ENCODE measurements at places on chromosomes 6 and 20.

DNA sequence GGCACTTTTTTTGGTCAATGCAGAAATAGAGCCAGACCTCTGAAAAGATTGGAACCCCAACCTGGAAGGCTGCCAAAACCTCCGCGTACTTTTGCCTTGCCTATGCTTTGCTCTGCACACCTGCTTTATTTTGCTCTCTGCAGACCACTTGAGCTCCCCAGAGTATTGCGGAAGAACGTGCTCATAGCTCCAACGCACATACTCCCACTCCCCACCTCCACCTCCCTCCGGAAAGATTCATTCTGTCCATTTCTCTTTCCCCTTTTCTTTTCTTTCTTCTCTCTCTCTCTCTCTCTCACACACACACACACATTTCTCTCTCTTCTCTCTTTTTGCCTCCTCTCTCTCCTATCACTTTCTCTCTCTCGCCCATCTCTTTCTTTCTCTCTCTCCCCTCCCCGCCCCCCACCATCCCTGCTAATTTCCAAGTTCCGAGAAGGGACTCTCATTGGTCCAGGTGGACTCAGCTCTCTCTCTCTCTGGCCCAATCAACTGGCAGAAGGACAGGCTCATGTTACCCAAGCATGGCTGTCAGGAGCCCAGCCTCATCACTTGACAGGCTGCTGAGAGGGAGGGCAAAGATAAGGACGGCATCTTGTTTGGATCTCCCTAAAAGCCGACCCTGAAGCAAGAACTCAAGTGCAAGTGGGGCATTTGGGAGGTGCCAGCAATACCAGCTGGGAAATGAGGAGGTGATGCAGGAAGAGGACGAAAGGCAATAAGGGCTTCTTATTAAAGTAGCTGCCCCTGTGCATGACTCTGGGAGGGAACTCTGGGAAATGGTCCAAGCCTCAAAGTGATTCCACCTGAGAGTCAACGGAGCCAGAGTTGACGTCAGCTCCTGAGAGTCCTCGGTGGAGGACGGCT lies 246.1 kb downstream of the LY86 start:
- no peak for DNase-seq

DNA sequence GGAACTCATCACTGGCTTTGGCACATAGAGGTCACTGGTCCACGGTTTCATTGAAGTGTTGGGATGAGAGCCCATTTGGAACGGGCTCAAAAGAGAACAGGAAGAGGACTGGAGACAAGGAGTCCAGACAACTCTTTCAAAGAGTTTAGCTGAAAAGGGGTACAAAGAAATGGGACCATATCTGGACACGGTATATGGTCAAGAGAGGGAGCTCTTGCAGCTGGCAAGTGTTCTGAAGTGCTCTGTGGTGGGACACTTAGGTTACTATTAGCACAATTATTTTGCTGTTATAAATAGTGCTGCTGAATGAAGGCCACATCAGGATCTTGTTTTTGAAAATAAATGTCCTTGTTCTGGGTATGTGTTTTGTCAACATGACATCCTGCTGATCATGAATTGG lies 4.6 kb downstream of the SGK2 start:
- no peak for DNase-seq

GRCh38 chr20:56995635-56996075 lies 270.8 kb downstream of the BMP7 start:
- no peak for DNase-seq

GRCh38 chr6:93350774-93351173 lies 68.6 kb downstream of the EPHA7 start:
- no peak for DNase-seq

GRCh38 chr6:160004419-160005175 lies 35.7 kb downstream of the IGF2R start:
- no peak for DNase-seq

DNA sequence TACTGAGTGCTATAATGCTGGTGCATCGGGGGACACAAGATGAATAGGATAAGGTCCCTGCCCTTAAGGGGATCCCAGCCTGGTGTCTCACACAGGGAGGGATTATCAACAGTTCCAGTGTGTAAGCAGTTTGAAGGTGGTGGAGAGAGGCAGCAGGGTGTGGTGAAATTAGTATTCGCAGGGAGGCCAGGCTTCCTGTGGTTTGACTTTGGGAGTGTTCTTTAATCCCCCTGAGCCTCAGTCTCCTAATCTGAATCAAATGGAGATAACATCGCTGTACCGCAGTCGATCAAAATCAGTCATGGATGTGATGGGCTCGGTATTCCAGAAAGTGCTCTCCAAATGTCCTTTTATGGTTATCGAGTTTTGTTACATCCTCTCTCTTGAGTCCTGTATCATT lies 288.1 kb upstream of the SUPT3H start:
- DNase-seq, result no peak

DNA sequence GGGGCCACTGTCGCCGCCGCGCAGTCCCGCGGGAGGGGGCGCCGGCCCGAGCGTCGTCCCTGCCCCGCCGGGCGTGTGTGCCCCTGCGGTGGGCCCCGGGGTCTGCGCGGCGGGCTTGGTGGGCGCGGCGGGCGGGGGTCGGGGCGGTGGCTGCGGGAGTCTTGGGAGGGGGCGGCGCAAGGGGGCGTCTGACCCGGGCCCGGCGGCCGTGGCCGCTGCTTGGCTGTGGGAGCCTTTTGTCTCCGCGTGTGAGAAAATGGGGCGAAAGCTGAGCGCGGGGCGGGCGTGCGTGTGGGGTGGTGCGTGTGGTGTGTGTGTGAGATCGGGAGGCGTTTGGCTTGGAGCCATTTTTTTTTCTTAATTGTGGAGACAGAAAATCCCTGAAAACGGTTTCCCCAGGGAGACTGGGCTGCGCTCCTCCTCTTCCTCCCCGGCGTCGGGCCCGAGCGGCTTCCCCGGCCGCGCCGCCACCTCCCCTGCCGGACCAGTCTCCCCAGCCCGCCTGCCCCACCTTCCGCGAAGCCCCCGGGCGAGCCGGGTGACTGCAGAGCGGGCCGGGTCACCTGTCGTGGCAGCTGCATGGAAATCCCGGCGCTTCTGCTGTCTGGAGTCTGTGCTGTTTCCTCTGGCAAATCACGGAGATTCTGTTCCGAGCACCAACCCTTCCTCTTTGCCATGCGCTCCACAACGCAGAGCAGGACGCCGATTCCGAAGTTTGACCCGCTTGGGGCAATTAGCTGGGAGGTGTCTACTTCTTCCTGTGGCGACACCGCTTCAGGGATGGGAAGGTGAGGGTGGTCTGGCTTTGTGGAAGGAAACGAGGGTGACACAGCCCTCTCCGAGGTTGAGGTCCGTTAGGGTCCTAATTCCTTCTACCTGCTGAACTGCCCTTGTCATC lies 64.4 kb downstream of the GTF2H5 start:
- DNase-seq, result no peak

DNA sequence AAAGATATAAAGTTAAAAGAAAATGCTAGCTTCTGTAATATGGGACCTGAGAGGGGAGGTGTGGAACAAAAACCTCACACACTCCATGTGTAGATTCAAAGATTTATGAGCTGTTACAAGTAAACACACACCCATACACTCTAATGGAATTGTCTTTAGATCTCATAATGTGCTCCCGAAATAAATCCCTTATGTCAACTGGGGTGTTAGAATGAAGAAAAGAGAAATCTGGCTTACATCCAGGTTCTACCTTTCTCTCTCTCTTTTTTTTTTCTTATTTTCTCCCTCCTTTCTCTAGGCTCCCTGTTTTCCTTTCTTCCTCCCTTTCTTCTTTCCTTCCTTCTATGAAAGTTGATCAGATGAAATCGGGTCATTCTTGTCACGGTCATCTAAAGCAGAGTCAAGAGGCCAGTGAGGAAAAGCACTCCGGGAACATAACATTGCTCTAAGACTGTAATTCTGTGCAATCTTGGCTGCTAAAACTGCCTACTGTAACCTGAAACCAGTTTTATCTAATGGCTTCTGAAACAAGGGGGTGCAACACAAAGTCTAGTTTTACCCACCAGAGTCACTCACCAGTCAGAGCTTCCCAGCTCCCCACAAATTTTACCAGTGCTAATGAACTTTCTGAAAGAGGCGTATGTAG lies 68.3 kb upstream of the BTBD3 start:
- no peak for DNase-seq

GRCh38 chr20:38789503-38790199 lies 15.8 kb upstream of the PPP1R16B start:
- DNase-seq, result no peak

- DNase-seq, result no peak
Measured at GRCh38 chr6:96157018-96157565, 141.3 kb downstream of the FUT9 start.

DNA sequence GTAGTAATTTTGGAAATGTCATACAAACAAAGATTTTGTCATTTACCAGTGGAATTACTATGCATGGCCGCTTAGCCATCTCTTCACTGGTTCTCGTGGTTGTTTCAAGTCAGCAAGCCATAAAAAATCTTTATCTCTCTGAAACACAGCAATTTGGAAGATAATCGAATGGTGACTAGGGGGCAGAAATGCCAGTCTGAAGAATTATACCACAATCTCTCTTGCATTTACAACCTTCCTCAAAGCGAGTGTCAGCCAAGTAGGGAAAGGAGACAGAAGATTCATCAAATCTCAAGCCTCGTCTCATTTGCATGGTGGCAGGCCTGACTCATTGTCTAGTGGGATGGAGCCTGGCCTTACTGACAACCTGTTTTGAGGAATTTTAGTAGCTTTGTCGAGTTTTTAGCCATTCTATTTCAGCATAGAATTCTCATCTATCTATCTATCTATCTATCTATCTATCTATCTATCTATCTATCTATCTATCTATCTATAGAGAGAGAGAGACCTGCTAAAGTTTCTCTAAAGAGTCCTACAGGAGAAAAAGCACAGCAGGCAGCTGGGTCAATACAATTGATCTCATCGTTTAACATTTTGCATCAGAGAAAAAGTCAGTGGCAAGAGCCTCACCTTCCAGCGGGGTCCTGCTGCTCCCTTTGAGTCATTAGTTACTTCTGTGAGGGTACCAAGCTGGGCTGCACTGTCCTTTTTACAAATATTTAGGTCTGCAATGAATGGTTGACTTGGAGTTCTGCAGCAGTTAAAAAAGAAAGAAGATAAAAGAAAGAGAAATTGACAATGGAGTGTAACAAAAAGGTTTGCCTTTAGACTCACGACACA lies 572.8 kb downstream of the TFAP2A start:
- no peak for DNase-seq

DNA sequence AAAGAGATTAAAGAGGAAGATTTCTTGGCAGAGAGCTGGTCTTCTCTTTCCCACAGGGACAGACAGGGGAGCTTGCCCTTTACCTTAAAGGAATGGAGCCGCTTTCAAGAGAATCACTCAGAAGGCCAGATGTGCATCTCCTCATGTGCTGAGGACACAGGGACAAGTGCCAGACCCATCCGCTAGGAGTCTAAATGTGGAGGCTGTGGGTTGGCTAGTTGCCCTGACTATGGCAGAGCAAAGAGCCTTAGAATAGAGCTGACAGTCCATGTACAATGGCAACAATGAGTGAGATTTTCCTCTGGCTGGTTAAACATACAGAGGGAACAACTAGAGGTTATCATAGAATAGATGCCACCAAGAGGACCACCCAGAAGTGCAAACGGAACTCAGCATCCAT lies 7.3 kb upstream of the DOK5 start:
- DNase-seq, result no peak

DNA sequence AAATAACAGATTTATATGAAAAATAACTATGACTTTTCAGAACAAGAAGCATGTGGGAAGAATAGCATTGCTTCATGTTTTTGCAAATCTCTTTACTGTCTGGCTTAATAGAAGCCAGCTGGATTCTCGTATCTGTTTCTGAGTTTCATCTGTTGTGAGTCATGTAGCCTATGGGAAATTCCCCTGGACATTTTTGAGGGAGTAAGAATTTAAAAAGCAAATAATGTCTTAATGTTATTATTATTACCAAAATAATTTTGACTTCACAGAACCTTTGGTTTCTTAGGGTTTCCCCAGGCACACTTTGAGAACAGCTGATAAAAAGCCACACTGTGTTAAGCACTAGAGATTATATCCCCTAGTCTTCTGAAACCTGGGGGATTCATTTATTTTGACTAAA lies 75.8 kb downstream of the SYCP2L start:
- no peak for DNase-seq

DNA sequence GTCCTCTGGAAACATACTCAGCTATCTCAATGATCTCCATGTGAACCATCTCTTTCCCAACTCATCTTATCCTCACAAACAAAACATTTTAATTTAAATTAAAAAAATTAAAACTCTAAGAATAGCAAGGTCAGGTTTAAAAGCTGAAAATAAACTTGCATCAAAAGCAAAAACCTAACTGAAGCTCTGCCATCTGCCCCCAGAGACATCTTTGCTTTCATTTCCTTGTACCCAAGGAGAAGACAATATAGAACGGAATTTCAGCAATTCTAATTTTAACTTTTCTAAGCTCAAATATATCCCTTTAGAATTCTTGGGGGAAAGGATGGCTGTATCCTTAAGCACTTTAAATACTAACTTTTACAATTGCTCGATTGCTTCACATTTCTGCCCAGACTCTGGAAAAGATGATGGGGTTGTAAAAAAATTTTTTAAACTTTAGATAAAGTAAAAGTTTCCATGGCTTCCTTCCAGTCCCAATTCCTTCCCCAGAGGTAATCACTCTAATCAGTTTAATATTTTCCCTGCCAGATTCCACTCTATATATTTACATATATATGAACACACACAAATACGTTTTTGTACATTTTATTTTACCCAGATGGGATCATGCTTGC lies 69.2 kb upstream of the SMIM29 start:
- no peak for DNase-seq

DNA sequence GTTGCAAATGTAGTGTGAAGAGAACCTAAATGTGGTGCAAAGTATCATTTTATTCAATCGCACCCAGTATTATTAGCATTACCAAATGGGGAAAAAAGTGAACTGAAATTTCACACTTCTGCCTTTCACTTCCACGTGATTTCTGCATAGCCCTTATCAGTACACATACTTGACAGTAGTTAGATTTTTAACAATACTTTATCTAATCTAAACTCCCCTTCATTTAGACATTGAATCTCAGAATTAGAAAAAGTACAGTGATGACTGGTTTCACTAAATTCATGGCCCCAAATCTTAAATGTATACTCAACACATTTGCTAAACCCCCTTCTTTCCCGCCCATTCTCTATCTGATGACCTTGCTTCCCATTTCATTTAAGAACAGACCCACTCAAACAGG lies 14.3 kb downstream of the STX7 start:
- no peak for DNase-seq

DNA sequence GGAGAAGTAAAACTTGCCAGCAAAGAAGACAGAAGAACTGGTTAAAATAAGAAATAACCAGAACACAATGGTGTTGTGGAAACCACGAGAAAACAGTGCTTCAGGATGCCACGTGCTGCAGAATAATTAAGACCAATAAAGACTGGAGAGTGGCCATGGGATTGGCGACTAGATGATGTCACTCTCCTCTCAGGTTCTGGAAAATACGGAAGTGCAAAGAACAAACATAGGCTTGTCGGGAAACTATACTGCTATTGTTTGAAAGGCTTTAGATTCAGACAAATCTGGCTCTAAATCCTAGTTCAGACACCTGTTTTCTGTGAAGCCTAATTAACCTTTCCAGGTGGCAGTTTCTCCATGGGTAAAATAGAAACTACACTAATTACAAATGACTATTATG lies 138.4 kb upstream of the STXBP5 start:
- no peak for DNase-seq

- DNase-seq, result no peak
Measured at GRCh38 chr6:1893470-1894130, 283.9 kb downstream of the FOXC1 start.

GRCh38 chr6:79047072-79047471 lies 31.0 kb downstream of the PHIP start:
- no peak for DNase-seq

All from stimulated activated CD4-positive, alpha-beta T cell treated with anti-CD3 and anti-CD28 coated beads, TNF-alpha, amount 100 ng/mL, for 1 hour (primary cell).